ENCODE measurements at places on chromosomes 6 and 20. TPM values are rescaled to one million over a fixed set of nuclear protein-coding genes. Genes with fewer than 3 reads are reported as not detected.

The TPX2 gene
- total RNA-seq: 2.6 TPM

The DEFB132 gene
- total RNA-seq: not detected

The TFAP2C gene
- total RNA-seq: 2.1 TPM

The HSPA1L gene
- 2.8 TPM for total RNA-seq

The PTGIS gene
- total RNA-seq: 101 TPM

The AKAP12 gene
- 81.0 TPM for total RNA-seq

The TENT5A gene
- 26.6 TPM for total RNA-seq

The BPI gene
- total RNA-seq: 0.72 TPM

The FAM83C gene
- total RNA-seq: not detected

The ACTR5 gene
- 6.7 TPM for total RNA-seq

The GABRR1 gene
- total RNA-seq: not detected

The RIPOR3 gene
- 6.4 TPM for total RNA-seq

The TTK gene
- 0.92 TPM for total RNA-seq

The MYO6 gene
- 107 TPM for total RNA-seq

The BCAS4 gene
- 8.2 TPM for total RNA-seq

The CD109 gene
- 3.9 TPM for total RNA-seq

The SLC35B3 gene
- total RNA-seq: 24.1 TPM

The C6orf15 gene
- total RNA-seq: not detected

The SYCP2L gene
- 0.37 TPM for total RNA-seq

The DNAH8 gene
- 0.03 TPM for total RNA-seq

The TMC2 gene
- 0.12 TPM for total RNA-seq

Measured in mucosa of gallbladder (tissue), 1 donor.